ENCODE measurements at places on chromosomes 3 and 15.

- no peak for DNase-seq
Measured at GRCh38 chr3:195466251-195466650, 23.4 kb upstream of the ACAP2 start.

DNA sequence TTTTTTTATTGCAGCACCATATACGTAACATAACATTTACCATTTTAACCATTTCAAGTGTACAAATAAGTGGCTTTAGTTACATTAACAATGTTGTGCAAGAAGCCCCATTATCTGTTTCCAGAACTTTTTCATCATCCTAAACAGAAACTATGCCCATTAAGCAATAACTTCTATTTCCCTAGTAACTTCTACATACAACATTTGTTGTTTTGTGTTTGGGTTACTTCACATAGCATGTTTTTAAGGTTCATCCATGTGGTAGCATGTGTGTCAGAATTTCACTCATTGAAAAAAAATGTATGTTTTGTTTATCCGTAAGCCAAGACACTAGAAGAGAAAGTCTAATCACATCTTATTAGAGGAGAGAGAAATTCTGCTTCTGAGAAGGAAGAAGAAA, 450.5 kb upstream of the PDZRN3 start:
- DNase-seq: no peak

DNA sequence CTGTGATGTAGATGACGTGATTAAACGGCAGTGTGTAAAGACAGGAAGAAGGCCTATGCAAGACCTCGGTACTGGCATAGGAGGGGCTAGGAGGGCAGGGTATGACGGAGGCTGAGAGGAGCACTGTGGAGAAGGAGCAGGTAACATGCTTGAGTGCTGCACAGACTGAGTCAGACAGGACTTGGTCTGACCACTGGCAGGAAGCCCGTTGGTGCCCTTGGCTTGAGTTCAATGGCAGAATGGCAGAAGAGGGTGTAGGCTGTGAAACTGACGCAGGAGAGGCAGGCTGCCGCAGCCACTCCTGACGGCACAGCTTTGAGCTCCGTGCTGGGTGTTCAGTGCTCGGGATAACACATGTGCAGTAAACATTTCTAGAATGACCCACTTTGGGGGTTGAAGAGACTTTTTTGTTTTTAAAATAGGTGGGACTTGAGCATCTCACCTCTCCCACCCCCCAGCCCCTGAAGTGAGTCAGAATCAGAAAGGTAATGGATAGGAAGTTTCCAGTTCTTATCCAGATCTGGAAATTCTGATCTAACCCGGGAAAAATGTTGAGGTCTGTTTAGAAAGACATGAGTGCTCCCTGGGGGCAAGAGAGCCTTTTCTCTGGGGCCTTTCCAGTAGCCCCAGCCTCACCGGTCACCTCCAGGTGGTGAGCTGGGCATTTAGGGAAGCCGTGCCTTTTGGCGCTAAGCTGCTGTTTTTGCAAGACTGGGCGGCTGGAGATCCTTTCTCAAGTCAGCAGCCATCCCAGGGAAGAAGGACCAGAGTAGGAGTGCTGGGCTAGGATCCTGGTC, 126.4 kb downstream of the RPLP1 start:
- no peak for DNase-seq

DNA sequence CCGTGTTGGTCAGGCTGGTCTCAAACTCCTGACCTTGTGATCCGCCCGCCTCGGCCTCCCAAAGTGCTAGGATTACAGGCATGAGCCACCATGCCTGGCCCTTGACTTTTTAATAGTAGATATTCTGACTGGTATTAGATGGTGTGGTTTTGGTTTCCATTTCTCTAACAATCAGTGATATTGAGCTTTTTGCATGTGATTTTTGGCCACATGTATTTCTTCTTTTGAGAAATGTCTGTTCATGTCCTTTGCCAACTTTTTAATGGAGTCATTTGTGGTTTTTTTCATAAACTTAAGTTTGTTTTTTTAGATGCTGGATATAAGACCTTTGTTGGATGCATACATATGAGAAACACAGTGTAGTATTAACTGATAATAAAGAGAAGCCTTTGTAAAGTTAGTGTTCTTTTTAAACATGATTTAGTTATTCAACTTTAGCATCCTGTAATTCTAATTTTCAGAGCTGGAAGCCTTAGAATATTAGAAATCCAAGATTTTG, 280.8 kb downstream of the RBMS3 start:
- no peak for DNase-seq

DNA sequence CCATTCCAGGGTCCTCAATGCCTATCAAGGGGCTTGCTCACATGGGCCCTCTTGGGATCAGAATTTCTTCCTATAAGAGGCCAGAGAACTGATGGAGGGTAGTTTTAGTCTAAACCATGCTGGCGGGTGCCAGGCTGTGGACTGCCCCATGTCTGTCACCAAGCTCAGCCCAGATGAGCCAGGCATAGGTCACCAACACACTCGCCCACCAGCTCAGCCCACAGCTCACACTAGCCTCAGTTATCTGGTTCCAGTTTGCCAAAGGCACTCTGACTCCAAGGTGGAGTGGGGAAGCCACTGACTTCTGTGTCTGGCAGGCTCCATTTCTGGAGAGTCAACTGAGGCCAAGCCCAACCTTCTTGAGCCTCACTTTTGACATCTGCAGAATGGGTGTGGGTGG, 50.7 kb upstream of the INSYN1 start:
- no peak for DNase-seq
